Bronchial epithelial cell (primary cell): ENCODE measurements at places on chromosomes 13 and 19. TPM values are rescaled to one million over a fixed set of nuclear protein-coding genes. Genes with fewer than 3 reads are reported as not detected.

The HIPK4 gene
- 0.26 TPM in 1 of 2 replicates, not detected in the other for total RNA-seq

The GPR4 gene
- total RNA-seq, result not detected in 2 replicates

The PGLYRP1 gene
- total RNA-seq, result not detected in 2 replicates

The EID2 gene
- 6.8 and 8.1 TPM in 2 replicates for total RNA-seq

The ZNF560 gene
- under 0.01 and 0.38 TPM in 2 replicates for total RNA-seq

The NOVA2 gene
- not detected in 2 replicates for total RNA-seq

The ZNF8 gene
- 2.3 and 2.4 TPM in 2 replicates for total RNA-seq

The ZNF317 gene
- 11.6 and 15.4 TPM in 2 replicates for total RNA-seq

The PLIN3 gene
- 49.8 and 71.2 TPM in 2 replicates for total RNA-seq
